ENCODE measurements at places on chromosomes 7 and 10.

DNA sequence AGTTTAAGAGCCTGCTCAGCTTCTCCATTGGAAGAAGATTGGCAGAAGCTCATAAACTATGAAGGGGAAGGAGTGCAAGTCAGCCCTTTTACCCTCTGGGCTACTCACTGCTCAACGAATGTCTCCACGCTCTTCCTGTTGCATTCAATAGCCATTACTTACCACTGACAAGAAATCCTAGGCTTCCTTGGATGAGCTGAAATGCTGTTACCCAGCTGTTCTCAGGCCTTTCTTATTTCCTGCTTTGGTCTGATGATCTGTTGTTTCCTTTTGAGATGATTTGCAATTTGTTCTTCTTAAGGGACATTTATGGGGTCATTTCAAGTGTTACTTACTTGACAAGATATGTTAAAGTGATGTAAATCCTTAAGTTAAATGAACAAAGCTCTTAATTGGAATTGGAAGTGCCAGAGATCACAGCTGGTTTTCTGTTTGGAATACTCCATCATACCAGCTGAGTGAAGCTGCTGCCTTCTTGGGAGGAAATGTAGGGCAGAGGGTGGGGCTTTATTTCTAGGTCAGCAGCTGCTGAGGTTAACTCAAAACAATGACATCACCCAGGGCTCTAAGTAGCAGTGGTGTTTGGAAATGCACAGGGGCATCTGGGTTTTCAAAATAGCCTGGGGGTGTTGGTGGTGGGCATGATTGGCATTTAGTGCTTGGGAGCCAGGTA, 170.0 kb downstream of the PRKCQ start:
- DNase-seq: no peak

- no peak for DNase-seq
Observed at GRCh38 chr10:28139138-28139537, 140.3 kb upstream of the ODAD2 start.

- DNase-seq: no peak
Observed at GRCh38 chr7:146636581-146636980, 520.0 kb downstream of the CNTNAP2 start.

- no peak for DNase-seq
Observed at GRCh38 chr10:11509036-11509435, 102.4 kb downstream of the USP6NL start.

GRCh38 chr7:47465191-47465590, 116.7 kb downstream of the TNS3 start:
- DNase-seq: no peak

GRCh38 chr7:105057472-105057871, 43.5 kb downstream of the KMT2E start:
- no peak for DNase-seq

DNA sequence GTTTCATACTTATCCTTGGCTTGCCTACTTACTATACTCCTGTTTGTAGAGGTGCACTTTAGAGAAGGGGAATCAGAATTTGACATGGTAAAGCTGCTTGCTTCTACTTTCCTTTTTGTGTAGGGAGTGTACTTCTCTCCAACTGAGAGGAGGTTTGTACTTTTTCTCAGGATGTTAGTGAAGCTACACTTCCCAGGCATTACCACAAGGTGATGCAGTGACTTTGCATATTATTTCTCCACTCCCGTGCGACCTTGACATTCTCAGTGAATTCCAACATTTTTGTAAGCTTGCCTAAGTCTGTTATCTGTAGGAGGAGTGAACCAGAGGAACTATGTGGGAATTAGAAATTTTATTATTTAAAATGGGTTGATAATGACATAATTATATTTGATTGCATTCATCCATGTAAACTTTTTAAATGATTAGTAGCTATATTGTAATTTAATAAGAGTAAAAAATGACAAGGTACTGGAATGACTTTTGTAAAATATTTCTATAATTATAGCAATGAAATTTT, 5.2 kb downstream of the TAX1BP1 start:
- DNase-seq: no peak

DNA sequence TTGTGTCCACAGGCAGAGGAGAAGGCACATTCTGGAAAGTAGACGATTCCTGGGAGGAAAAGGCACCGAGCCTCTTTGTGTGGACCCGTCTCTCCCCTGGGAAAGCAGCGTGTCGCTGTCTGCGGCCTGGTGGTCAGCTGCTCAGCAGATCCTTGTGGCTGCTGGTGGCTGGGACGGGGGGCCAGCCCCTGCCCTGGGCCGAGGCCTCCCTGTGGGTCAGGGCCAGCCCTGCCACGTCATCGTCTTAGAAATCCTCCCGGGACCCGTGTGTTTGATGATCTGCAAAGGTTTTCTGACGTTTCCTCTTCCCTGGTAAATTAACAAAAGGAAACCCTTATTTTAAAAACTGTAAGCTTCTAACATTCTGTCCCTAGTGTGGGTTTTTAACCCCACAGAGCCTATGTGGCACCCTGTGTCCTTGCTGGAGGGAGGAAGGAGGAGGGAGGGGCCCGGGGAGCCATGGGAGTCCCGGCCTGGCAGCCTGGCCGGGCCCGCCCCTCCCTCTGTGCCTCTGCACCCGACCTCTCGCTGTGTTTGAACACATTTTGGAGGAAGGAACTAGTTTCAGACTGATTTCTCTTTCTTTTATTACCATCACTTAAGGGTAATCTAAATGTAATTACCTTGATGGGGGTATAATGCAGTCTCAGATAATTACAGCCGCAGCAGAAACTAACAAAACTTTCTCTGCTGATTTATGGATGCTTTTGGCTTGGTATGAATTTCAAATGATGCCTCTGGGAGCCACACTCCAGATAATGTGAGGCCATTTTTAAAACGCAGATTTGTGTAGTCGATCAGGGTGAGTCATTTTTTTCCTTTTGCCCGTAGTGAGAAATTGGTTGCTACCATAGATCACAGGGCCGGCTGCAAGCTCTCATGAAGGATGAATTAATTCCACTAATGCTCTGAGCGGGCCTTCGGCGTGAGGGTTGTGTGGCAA, 85.5 kb downstream of the NKX6-2 start:
- no peak for DNase-seq

- DNase-seq: no peak
Observed at GRCh38 chr7:57300747-57301146, 149.2 kb upstream of the ZNF716 start.

DNA sequence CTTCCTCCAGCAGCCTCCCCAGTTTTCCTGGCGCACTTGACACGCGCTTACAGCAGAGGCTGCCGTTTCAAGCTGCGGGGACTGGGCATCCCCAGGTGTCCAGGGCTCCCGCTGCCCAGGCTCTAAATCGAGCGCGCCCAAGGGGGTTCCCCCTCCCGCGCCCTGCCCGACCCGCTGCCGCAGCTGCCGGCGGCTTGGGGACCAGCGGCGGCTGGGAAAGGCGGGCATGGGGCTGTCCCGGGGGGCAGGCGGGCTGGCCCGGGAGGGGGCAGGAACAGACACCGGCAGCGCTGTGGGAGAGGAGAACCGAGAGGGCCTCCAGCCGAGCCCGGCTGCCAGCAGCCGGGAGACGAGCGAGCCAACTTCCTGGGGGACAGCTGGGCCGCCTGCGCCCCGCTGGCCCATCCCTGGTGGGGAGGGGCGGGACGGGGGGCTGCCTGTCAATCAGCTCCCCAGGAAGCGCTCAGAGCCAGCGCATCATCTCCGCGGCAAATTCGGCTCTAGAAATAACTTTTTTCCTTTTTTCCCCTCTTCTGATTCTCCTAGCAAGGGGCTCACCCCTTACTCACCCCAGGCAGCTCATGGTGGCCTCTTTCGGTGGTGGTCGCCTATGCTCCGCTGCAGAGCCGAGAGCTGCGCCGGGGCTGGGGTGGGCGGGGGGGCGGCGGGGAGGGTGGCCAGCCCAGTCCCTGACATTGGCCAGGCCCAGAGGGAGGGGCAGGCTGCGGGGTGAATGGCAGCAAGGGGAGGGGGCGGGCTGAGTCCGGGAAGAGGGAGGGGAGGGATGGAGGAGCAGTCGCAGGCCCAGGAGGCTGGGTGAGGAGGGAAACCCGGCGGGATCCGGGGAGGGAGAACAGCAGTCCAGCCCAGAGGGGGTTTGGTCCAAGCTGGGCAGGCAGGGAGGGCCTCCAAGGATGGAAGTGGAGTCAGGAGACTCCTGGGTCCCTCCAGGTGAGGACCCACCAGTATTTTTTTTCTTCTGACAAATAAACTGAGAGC, 14.7 kb downstream of the GRID2IP start:
- no peak for DNase-seq

GRCh38 chr7:72230281-72230680, 181.9 kb downstream of the CALN1 start:
- no peak for DNase-seq

DNA sequence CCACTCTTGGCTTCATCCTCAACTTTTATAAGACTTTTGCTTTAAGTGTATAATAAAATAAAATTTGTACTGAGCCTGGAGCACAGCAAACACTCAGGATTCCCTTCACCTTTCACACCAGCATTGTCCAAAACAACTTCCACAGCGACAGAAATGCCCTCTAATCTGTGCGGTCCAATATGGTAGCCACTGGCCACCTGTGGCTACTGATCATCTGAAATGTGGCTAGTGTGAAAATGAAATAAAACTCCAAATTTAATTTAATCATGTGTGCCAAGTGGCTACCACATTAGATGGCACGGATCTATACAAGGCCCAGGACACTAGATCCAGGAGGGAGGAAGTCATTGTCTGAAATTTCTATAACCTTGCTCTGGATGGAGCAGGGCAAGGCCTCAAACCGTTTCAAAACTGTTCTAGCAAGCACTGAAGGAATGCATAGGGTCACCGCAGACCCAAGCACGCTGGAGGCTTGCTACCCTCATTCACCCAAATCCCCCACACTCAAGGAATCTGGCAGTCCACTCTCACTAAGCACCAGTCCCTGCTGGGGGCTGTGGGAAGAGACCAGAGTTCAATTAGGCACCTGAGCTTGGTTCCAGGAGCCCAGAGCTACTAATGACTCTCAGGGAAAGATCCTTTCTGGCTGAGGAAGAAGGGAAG, 6.3 kb upstream of the MYO1G start:
- DNase-seq: no peak

GRCh38 chr10:5442990-5443370, 30.6 kb downstream of the NET1 start:
- no peak for DNase-seq

DNA sequence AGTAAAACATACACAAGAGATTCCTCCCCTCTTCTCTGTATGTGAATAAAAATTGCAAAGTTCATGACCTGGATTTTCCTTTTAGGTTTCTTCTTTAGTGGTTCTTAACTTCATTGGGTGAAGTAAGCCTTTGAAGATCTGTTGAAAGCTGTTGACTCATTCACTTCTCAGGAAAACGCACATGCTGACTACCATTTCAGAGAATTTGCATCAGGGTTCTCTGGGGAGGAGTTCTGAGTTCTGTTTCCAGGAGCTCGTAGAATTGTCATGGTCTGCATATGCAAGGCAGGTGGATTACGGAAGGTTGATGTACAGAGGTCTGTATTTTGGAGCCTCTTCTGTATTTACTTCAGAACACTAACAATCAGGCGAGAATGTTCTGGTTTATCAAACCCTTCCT, 962 bp upstream of the SLC26A4 start:
- DNase-seq: no peak

- no peak for DNase-seq
Observed at GRCh38 chr7:46173476-46174195, 252.6 kb upstream of the IGFBP3 start.

- DNase-seq: no peak
Observed at GRCh38 chr10:111087331-111087756, 10.5 kb downstream of the ADRA2A start.
